T-cell (primary cell): ENCODE measurements at places on chromosomes 1 and 21. TPM values are rescaled to one million over a fixed set of nuclear protein-coding genes. Genes with fewer than 3 reads are reported as not detected.

OPTC gene
- total RNA-seq, result not detected

RGS16 gene
- total RNA-seq, result 6.7 TPM

CHI3L2 gene
- 28.1 TPM for total RNA-seq

PRPF38B gene
- 130 TPM for total RNA-seq

KRTAP19-3 gene
- total RNA-seq, result not detected

RSPH1 gene
- not detected for total RNA-seq

PPFIA4 gene
- total RNA-seq, result 1.7 TPM

OR2T29 gene
- total RNA-seq, result not detected

ZYG11B gene
- total RNA-seq, result 22.0 TPM
